Stimulated activated CD8-positive, alpha-beta memory T cell treated with anti-CD3 and anti-CD28 coated beads, Interleukin-4, amount 100 ng/mL, for 48 hours (primary cell): ENCODE measurements at places on chromosomes 4 and X.

DNA sequence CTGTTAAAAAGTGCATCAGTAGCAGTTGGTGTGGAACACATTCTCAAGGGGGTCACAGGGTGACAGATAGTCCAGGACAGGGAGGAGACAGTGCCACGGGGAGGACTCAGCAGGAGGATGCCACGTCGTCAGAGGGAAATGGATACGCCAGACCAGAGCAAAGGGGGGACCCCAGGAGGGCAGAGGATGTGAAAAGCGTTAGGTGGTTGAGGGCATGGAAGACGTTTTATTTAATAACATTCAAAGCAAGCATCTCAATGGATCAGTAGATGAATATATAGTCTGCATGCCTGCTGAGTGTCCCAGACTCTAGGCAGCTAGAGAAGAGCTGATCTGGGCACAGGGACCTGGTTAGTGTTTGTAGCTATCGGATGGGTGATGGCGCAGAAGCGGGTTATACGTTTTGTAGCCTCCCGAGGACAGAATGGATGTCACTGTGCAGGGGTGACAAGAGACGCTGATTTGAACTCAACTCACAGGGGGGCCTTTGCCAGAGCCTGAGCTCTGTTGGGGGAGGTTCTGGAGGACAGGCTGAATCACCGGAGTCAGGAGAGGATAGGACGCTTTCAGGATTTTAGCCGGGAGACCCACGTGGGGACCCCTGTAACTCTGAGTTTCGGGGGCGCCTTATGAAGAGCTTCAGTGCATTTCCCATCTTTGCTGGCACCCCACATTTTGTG, 81.3 kb downstream of the STOX2 start:
- no peak for DNase-seq

DNA sequence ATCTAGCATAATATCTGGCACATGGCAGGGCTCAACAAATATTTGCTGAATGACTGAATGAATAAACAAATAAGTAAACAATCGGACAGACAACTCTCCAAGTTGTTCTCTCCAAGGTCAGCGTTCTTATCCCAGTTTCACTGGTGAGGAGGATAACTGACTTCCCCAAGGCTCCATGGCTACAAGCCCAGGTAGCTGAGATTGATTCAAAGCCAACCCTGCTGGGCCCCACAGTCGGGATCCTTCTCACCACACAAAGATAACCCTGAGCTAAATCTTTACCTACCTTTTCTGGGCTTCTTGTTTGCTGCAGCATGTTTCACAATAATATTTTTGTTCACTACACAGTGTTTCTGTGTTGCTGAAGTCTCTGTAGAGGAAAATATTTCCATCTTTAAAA, 54.9 kb downstream of the USP46 start:
- no peak for DNase-seq

DNA sequence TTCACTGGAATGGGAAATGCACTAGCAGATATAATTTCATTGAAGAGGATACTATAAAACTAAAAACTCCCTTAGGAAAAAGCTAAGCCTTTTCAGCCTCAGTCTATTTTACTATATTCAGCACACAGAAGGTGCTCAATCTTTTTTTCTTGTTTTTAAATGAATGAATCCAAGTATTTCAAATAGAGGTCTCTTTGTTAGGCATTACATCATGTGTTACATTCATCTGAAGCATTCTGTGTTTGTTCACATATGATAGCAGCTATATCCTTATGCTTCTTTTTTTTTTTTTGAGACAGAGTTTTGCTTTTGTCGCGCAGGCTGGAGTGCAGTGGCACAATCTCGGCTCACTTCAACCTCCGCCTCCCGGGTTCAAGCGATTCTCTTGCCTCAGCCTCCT, 278.4 kb downstream of the CAMK2D start:
- no peak for DNase-seq

GRCh38 chr4:79650217-79650616, 242.2 kb upstream of the GK2 start:
- DNase-seq, result no peak

DNA sequence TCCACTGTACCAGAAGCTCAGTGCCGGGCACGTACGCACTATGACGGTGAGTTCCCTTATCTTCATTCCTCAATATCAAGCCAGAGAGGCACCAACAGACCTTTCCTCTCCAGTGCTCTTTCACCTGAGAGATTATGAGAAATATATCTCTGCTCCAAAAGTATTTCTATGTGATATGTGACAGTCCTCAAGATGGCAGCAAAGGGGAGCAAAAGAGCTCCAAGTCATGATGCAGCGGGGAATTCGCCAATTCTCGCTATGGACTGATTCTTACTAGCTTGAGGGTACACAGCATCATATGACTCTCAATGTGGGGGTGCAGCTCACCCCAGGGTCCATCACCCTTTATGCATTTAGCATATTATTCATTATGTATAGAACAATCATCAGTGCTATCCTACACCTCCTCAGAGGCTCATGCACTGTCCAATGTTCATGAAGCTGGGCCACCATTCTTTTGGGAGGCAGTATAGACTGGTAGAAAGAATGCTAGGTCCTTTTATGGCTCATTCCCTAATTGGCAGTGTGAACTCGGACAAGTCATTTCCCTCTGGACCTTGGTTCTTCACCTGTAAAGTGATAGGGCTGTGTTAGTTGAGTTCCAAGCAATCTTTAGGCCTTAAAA, 12.8 kb upstream of the IQSEC2 start:
- no peak for DNase-seq

DNA sequence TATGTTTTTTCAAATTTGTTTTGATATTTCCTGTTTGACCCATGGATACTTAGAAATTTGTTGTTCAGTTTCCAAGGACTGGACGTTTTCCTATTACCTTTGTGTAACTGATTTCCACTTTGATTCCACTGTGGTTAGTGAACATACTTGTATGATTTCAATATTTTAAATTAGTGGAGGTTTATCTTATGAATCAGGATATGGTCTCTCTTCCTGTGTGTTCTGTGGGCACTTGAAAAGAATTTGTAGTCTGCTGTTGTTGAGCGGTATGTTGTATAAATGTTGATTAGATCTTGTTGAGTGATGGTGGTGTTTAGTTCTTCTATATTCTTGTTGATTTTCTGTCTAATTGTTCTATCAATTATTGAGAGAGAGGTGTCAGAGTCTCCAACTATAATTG, 21.2 kb upstream of the LAMTOR3 start:
- no peak for DNase-seq

GRCh38 chr4:122765692-122766352, 33.3 kb downstream of the BBS12 start:
- DNase-seq, result no peak

- DNase-seq, result no peak
Observed at GRCh38 chr4:154421618-154422017, 70.0 kb downstream of the DCHS2 start.

- DNase-seq, result no peak
Observed at GRCh38 chrX:106404512-106404911, 207.3 kb upstream of the RADX start.

GRCh38 chrX:39903343-39903742, 194.4 kb downstream of the BCOR start:
- no peak for DNase-seq

DNA sequence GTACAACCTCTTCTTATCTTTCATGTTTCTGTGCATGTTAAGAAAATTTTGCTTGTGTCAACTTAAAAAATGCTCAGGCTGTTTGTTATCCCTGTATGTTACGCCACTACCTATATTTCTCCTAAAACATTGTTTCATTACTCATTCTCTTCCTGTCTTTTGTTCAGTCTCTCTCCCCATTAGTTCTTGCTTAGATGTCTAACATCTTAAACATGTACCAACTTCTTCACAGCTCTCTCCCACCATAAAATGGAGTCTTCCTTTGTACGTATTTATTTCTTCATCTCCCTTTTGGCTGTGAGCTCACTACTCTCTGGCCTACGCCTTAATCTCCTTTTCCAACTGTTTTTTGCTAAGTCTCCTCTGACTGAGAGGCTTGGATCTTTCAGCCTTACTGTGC, 36.4 kb downstream of the PCDH7 start:
- DNase-seq, result no peak

DNA sequence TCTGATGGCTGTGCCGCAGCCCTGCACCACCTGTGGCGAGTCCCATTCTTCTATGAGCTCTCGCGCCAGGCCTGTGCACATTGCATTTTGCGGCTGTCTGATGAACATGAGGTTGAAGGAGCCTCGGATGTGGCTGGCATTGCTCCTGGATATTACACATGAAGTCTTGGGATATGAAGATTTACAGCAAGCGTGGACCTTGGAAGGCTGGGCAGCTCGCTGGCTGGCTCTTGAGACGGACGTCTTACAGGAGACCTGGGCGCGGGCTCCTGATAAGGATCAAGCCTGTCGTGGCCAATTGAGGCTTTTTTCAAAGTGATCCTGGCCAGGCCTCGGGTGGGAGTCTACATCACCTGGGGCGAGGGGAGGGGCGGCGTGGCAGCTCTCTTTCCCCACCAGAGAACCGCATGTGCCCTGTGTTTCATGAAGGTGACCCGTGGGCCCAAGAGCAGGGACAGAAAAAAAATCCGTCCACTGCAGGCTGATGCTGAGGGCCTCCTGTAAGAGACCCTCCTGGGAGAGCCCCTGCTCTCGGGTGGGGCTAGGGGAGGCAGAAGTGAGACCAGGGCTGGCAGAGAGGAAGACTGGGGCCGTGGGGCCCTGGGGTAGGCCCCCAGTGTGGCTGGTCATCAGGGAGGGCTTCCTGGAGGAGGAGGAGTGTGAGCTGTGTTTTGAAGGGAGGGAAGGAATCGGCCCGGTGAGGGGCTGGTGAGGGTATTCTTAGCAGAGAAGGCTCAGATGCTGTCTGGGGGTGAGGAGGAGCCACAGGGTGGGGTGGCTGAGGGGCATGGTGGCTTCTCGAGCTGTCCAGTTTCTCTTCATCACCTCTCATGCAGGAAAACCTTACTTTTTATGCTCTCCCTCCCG, 23.6 kb downstream of the CPZ start:
- DNase-seq, result no peak

DNA sequence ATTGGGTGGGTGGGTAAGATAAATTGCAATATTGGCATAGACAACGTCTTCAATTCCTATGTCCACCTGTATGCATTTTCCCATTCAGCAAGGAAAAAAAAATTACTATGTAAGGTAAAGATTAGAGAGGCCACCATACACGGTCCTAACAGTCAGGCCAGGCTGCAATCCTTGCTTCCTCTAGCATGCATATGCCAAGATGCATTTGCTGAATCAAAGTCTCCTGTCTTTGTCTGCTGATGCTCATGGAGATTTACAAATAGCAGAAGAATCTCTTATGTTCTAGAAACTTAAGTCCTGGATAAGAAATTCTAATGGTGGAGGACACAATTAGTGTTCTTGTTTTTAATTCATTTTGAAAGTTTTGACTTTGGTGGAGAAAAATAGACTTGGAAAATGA, 206.8 kb downstream of the PDGFC start:
- DNase-seq, result no peak

GRCh38 chr4:16492872-16493271, 266.6 kb upstream of the TAPT1 start:
- DNase-seq, result no peak

- no peak for DNase-seq
Observed at GRCh38 chrX:49753691-49754090, 57.9 kb upstream of the PAGE1 start.

- DNase-seq, result no peak
Observed at GRCh38 chr4:133812236-133812635, 389.4 kb downstream of the PABPC4L start.

DNA sequence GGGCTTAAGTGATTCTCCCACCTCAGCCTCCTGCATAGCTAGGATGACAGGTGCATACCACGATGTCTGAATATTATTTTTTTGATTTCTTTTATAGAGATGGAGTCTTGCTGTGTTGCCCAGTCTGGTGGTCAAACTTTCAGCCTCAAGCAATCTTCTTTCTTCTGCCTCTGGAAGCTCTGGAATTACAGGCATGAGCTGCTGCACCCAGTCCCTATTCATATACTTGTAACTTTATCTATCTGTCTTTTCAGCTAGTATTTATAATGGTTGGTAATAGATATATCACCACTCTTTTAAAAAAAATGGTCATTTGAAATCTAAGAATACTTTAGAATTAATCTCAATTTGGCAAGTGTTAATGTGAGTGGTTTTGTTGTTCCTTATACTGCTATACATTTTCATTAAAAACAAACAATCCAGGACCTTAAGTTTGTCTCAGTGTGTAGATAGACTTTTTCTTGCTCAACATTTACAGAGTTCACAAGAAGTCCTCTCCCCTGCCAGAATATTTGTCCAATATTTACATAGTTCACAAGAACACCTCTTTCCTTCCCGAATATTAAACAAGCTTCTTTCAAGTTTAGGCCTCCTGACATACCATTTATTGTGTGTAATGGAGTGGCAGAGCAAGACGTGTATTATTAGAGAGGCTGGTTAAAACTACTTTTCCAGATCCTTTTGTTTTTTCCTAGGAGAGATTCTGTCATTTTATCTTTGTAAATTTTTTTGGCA, 1197.4 kb upstream of the ADGRL3 start:
- no peak for DNase-seq

GRCh38 chr4:176902710-176903323, 110.1 kb upstream of the VEGFC start:
- DNase-seq, result no peak

DNA sequence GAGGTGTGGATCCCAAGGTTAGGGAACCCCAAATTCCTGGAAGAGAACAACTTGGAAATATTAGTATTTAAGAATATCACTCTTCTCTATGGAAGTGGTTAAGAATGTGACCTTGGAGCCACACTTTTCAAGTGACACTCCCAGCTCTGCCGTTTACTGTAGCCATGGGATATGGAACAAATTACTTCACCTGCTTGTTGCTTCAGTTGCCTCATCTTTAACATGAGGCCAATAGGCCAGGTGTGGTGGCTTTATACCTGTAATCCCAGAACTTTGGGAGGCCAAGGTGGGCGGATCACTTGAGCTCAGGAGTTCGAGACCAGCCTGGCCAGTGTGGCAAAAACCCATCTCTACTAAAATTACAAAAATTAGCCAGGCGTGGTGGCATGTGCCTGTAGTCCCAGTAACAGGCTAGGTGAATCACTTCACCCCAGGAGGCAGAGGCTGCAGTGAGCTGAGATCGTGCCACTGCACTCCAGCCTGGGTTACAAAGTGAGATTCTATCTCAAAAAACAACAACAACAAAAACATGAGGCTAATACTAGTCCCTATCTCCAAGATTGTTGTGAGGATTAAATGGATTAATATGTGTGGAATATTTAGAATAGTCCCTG, 13.0 kb downstream of the IL13RA1 start:
- DNase-seq, result no peak

DNA sequence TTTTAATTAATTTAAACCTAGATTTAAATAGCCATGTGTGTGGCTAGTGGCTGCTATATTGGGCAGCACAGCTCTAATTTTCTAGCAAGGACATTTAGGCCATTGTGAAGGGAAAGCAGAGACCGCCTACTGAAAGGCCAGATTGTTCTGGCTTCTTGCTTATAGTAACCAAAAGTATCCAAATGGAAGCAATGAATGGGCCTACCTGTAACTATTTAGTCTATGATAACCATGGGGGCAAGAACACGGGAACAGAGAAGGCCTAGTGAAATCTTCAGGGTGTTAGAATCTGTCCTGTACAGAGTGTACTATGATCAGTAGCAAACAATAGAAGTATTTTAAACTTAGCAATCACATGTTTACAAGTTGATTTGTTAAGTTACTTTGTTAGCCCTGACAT, 16.5 kb upstream of the HPRT1 start:
- DNase-seq, result no peak

- no peak for DNase-seq
Observed at GRCh38 chr4:142097015-142097414, 460.6 kb downstream of the IL15 start.
